Psoas muscle (tissue), 8 donors: ENCODE measurements at places on chromosomes 4 and X. TPM values are rescaled to one million over a fixed set of nuclear protein-coding genes. Genes with fewer than 3 reads are reported as not detected.

DNA sequence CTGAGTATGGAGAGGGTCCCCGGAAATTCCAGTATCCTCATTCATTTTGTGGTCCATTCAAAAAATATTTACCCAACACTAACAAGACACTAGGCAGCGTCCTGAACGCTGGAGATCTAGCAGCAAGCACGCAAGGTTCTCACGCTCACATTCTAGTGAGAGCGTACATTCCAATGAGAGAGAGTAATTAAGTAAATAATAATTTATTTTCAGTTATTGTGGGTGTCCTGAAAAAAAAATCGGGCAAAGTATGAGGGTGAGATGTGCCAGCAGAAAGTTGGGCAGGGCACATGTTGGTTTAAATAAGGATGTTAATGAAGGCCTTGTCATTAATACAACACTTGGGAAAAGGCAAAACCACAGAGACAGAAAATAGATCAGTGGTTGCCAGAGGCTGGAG, 4.0 kb upstream of the TMEM156 start:
- H3K4me1 ChIP-seq: no peaks in the 10 kb centered on the region
- no peak overlapping the region for H3K4me3 ChIP-seq
- no peak overlapping the region for H3K27ac ChIP-seq
- H3K27me3 ChIP-seq: no peaks in the 10 kb centered on the region

Gene TMEM35A
- total RNA-seq: 0.17 TPM

Gene ERAS
- not detected for total RNA-seq

- H3K27me3 ChIP-seq: no peaks in the 10 kb centered on the region
- H3K27ac ChIP-seq: no peak overlapping the region
- DNase-seq: no peak
These were observed 108.4 kb upstream of the BMP2K start for GRCh38 chr4:78667764-78668163.

Gene WNK3
- 0.15 TPM for total RNA-seq

DNA sequence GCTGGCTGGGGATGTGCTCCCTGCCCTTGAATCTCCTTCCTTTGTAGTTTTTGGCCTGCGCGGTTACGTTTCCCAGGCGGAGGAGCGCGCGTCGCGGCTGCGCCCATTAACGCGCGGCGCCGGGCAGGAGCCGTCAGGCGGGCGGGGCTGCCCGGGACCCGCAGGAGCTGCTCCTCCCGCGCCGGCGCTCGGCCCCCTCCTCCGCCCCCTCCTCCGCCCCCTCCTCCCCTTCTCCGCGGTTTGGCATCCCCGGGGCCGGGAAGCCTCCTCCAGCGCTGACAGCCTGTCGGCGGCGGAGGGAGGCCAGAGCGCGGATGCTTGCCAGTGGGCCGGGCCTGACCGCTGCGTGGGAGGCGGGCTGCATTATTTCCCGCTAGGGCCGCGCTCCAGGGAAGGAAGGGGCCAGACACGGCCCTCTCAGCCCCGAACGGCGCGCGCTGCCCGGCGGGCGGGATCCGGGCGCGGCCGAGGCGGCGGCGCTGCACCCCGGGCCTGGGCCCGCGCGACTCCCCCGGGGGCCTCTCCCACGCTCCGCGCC, at the start of gene DCLK2:
Gene DCLK2, plus strand, starts transcription at position 405 of the 538 bp plus-strand sequence. CDS start 583 bp downstream, outside the sequence.
- H3K36me3 ChIP-seq: no peaks in the 10 kb centered on the region
- H3K4me1 ChIP-seq: no peaks in the 10 kb centered on the region
- no peaks in the 10 kb centered on the region for H3K27me3 ChIP-seq

- no peaks in the 10 kb centered on the region for H3K4me1 ChIP-seq
- H3K4me3 ChIP-seq: no peak overlapping the region
- H3K27ac ChIP-seq: no peak overlapping the region
- H3K36me3 ChIP-seq: no peaks in the 10 kb centered on the region
These were observed 20.5 kb upstream of the CD40LG start for GRCh38 chrX:136627409-136627808.

DNA sequence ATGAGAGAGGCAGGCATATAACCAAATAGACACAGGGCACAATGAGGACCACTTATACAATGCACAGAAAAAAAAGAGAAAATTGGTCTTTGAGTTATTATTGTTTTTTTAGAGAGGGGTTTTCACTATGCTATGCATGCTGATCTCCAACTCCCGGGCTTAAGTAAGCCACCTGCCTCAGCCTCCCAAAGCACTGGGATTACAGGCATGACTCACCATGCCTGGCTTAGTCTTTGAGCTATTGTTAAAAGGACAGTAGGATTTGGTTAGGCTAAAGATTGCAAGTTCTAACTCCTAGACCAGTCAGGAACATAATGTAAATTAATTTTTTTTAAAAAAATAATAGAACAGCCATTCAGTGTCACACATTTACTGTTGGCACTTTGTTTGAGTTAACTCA, 340.1 kb downstream of the GPAT3 start:
- DNase-seq: no peak
- no peak overlapping the region for H3K4me3 ChIP-seq
- H3K27me3 ChIP-seq: no peaks in the 10 kb centered on the region
- H3K36me3 ChIP-seq: no peaks in the 10 kb centered on the region
